Epithelial cell of alveolus of lung (primary cell): ENCODE measurements at places on chromosomes 5 and 9. TPM values are rescaled to one million over a fixed set of nuclear protein-coding genes. Genes with fewer than 3 reads are reported as not detected.

CRHBP gene
- total RNA-seq, result not detected in 2 replicates

ASPN gene
- not detected in 2 replicates for total RNA-seq

CCIN gene
- total RNA-seq, result 0.78 TPM in 1 of 2 replicates, not detected in the other

BHMT2 gene
- total RNA-seq, result 1.2 and 3.2 TPM in 2 replicates

ATP10B gene
- total RNA-seq, result not detected in 2 replicates

PCSK1 gene
- 0.13 and 5.4 TPM in 2 replicates for total RNA-seq

ZDHHC11 gene
- total RNA-seq, result 1.3 TPM in 1 of 2 replicates, not detected in the other

MARCOL gene
- not detected in 2 replicates for total RNA-seq

NR6A1 gene
- 0.52 TPM in 1 of 2 replicates, not detected in the other for total RNA-seq

TMEM215 gene
- total RNA-seq, result not detected in 2 replicates

ZDHHC11B gene
- not detected in 2 replicates for total RNA-seq

UAP1L1 gene
- total RNA-seq, result 5.7 and 11.7 TPM in 2 replicates

CCDC152 gene
- total RNA-seq, result 2.1 and 4.4 TPM in 2 replicates

ZDHHC21 gene
- total RNA-seq, result 2.6 and 3.5 TPM in 2 replicates

DCP2 gene
- total RNA-seq, result 16.9 and 18.8 TPM in 2 replicates

STPG3 gene
- not detected in 2 replicates for total RNA-seq

G3BP1 gene
- 77.8 and 118 TPM in 2 replicates for total RNA-seq

FOXD1 gene
- total RNA-seq, result 13.2 and 18.0 TPM in 2 replicates

DDX41 gene
- total RNA-seq, result 92.1 and 136 TPM in 2 replicates

INSYN2B gene
- 14.7 and 35.2 TPM in 2 replicates for total RNA-seq

HAVCR1 gene
- total RNA-seq, result not detected in 2 replicates

ZNF879 gene
- total RNA-seq, result 2.1 and 3.9 TPM in 2 replicates

PFN3 gene
- total RNA-seq, result not detected in 2 replicates

SLC46A2 gene
- not detected in 2 replicates for total RNA-seq

GLIPR2 gene
- total RNA-seq, result 27.7 and 46.0 TPM in 2 replicates

TIMD4 gene
- not detected in 2 replicates for total RNA-seq

WNK2 gene
- not detected in 2 replicates for total RNA-seq

CCDC192 gene
- total RNA-seq, result not detected in 2 replicates

KCNIP1 gene
- total RNA-seq, result not detected in 2 replicates

TSSK1B gene
- 0.26 and 0.48 TPM in 2 replicates for total RNA-seq

CCDC183 gene
- 1.1 TPM in 1 of 2 replicates, not detected in the other for total RNA-seq

SPINK1 gene
- total RNA-seq, result 0.26 TPM in 1 of 2 replicates, not detected in the other

PRSS3 gene
- 4.2 and 18.9 TPM in 2 replicates for total RNA-seq

DNM1 gene
- 8.7 and 23.2 TPM in 2 replicates for total RNA-seq

PCDHA9 gene
- under 0.01 TPM in 1 of 2 replicates, not detected in the other for total RNA-seq

BRINP1 gene
- total RNA-seq, result 0.48 TPM in 1 of 2 replicates, not detected in the other

NUTM2F gene
- total RNA-seq, result not detected in 2 replicates

ZNF782 gene
- total RNA-seq, result 3.5 and 4.5 TPM in 2 replicates

SNCAIP gene
- total RNA-seq, result 2.6 and 13.6 TPM in 2 replicates

MED22 gene
- total RNA-seq, result 19.3 and 20.9 TPM in 2 replicates

STING1 gene
- total RNA-seq, result 45.4 and 64.8 TPM in 2 replicates

VCAN gene
- total RNA-seq, result 261 and 757 TPM in 2 replicates

AQP7 gene
- total RNA-seq, result not detected in 2 replicates

TMOD1 gene
- total RNA-seq, result 0.26 and 1.5 TPM in 2 replicates

SPATA31C1 gene
- not detected in 2 replicates for total RNA-seq

CTXN3 gene
- not detected in 2 replicates for total RNA-seq

AGXT2 gene
- total RNA-seq, result not detected in 2 replicates
